ENCODE measurements at places on chromosomes 2 and 18. TPM values are rescaled to one million over a fixed set of nuclear protein-coding genes. Genes with fewer than 3 reads are reported as not detected.

- H3K4me1 ChIP-seq: no peaks in the 10 kb centered on the region
- DNase-seq: no peak
- no peak overlapping the region for H3K27ac ChIP-seq
- H3K36me3 ChIP-seq: no peaks in the 10 kb centered on the region
- no peak overlapping the region for H3K4me3 ChIP-seq
- no peaks in the 10 kb centered on the region for H3K27me3 ChIP-seq
Observed at GRCh38 chr2:16677875-16678274, 12.2 kb upstream of the CYRIA start.

GRCh38 chr18:60259052-60259681 lies 113.4 kb downstream of the MC4R start:
- no peaks in the 10 kb centered on the region for H3K36me3 ChIP-seq
- H3K27ac ChIP-seq: no peak overlapping the region
- no peak for DNase-seq
- no peaks in the 10 kb centered on the region for H3K27me3 ChIP-seq
- no peak overlapping the region for H3K4me3 ChIP-seq

The CYS1 gene
- 0.04 TPM for total RNA-seq

GRCh38 chr2:217171874-217172273 lies 312.0 kb upstream of the TNP1 start:
- no peak overlapping the region for H3K4me3 ChIP-seq
- H3K27ac ChIP-seq: no peak overlapping the region
- H3K36me3 ChIP-seq: no peaks in the 10 kb centered on the region
- no peaks in the 10 kb centered on the region for H3K27me3 ChIP-seq
- H3K4me1 ChIP-seq: no peaks in the 10 kb centered on the region
- no peak for DNase-seq

DNA sequence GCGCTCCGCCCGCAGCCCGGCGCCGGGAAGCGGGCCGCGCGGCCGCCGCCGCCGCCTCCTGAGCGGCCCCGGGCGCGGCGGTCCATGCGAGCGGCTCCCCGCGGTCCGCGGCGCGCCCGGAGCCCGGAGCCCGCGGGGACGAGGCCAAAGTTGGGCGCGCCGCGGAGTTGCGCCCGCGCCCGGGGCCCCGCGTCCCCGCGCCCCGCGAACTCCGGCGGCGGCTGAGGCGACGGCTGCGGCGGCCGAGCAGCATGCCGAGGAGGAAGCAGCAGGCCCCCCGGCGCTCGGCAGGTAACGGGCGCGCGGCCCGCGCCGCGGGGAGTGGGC lies 992 bp downstream of the TSHZ1 start:
- peaks cover 75% of the 10 kb centered on the region for H3K27me3 ChIP-seq
- DNase-seq: no peak
- peaks cover 32% of the 10 kb centered on the region for H3K4me1 ChIP-seq
- H3K4me3 ChIP-seq: peak overlapping the region; percentile 55
- no peak overlapping the region for H3K27ac ChIP-seq
- H3K36me3 ChIP-seq: no peaks in the 10 kb centered on the region

The GATA6 gene
- total RNA-seq: not detected

GRCh38 chr2:118177318-118177717 lies 89.0 kb downstream of the INSIG2 start:
- no peak for DNase-seq
- no peak overlapping the region for H3K27ac ChIP-seq
- H3K4me3 ChIP-seq: no peak overlapping the region
- H3K27me3 ChIP-seq: no peaks in the 10 kb centered on the region
- H3K4me1 ChIP-seq: no peaks in the 10 kb centered on the region
- H3K36me3 ChIP-seq: no peaks in the 10 kb centered on the region

The MARCHF4 gene
- total RNA-seq: 1.2 TPM

DNA sequence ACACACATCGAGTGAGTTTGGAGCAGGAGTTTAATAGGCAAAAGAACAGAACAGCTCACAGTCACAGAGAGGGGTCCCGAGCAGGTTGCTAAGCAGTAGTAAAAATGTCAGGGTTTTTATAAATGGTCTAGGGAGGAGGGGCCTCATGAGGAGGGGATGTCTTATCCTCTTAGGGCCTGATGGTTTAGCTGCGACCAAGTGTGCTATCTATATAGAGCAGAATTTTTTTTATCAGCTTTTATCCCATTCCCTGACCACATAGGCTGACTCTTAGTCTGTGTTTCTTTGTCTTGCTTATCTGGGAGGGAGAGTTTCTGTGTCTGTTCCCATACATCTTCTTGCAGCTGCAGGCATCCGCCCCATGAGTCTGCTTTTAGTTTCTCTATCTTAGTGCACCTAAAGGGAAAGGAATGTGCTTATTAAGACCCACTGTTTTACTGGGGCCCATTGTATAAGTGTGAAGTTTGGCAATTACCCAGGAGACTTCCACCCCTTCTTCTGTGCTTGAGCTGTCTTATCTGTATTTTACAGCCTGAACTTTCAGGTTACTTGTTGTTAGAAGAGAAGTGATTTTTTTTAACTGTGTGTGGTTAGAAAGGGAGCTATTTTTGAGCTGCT lies 30.4 kb upstream of the GMCL1 start:
- no peak for DNase-seq
- H3K27me3 ChIP-seq: no peaks in the 10 kb centered on the region
- no peak overlapping the region for H3K27ac ChIP-seq
- no peak overlapping the region for H3K4me3 ChIP-seq
- no peaks in the 10 kb centered on the region for H3K36me3 ChIP-seq
- peaks cover 5% of the 10 kb centered on the region for H3K4me1 ChIP-seq

- H3K4me1 ChIP-seq: no peaks in the 10 kb centered on the region
- DNase-seq: no peak
- no peaks in the 10 kb centered on the region for H3K27me3 ChIP-seq
- no peak overlapping the region for H3K27ac ChIP-seq
- no peaks in the 10 kb centered on the region for H3K36me3 ChIP-seq
Observed at GRCh38 chr18:42392416-42392815, 437.4 kb downstream of the PIK3C3 start.

The LYPD6B gene
- total RNA-seq: 1.7 TPM

DNA sequence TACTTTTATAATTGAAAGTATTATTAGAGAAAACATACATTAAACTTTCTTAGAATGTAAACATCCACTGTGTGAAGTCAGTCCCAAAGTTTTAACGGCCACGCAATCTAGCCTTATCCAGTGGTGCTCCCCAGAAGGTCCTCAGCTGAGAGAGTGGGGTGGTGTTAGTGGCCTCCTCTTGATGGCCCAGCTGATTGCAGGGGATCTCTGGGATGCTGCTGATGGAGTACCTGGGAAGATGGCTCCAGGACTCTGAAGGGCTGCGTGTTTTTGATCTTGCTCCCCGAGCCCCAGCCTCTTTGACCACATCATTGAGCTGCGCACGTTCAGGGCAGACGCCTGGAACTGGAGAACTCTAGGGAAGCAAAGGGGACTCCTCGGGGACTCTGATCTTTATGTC lies 181.4 kb downstream of the FAM210A start:
- no peak overlapping the region for H3K27ac ChIP-seq
- H3K4me3 ChIP-seq: no peak overlapping the region
- DNase-seq: no peak
- no peaks in the 10 kb centered on the region for H3K27me3 ChIP-seq
- no peaks in the 10 kb centered on the region for H3K4me1 ChIP-seq
- 0 out of 2 replicates have a peak, but pooled peaks cover 3% of the 10 kb centered on the region for H3K36me3 ChIP-seq

GRCh38 chr18:64027931-64028695 lies 58.2 kb downstream of the SERPINB8 start:
- no peak for DNase-seq
- H3K36me3 ChIP-seq: no peaks in the 10 kb centered on the region
- no peaks in the 10 kb centered on the region for H3K27me3 ChIP-seq
- H3K27ac ChIP-seq: no peak overlapping the region

The SDC1 gene
- total RNA-seq: 43.0 TPM

DNA sequence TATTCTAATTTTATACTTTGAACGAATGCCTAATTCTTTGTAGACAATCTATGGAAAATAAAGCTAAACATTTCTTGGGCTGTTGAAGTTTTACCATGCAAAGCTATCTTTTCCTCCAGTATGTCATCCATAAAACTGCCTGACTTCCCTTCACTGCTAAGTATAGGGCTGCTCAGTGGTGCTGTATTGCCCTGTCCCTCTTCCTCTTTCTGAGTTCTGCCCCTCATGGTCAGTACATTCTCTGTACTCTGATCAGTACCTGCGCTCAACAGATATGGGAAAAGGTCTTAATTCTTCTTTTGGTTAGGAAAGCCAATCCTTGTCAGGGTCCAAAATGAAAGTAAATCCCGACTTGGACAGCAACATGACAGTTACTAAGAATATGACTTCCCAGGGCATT lies 321.9 kb downstream of the RAD51AP2 start:
- H3K4me1 ChIP-seq: no peaks in the 10 kb centered on the region
- no peaks in the 10 kb centered on the region for H3K36me3 ChIP-seq
- no peak for DNase-seq
- no peak overlapping the region for H3K4me3 ChIP-seq

DNA sequence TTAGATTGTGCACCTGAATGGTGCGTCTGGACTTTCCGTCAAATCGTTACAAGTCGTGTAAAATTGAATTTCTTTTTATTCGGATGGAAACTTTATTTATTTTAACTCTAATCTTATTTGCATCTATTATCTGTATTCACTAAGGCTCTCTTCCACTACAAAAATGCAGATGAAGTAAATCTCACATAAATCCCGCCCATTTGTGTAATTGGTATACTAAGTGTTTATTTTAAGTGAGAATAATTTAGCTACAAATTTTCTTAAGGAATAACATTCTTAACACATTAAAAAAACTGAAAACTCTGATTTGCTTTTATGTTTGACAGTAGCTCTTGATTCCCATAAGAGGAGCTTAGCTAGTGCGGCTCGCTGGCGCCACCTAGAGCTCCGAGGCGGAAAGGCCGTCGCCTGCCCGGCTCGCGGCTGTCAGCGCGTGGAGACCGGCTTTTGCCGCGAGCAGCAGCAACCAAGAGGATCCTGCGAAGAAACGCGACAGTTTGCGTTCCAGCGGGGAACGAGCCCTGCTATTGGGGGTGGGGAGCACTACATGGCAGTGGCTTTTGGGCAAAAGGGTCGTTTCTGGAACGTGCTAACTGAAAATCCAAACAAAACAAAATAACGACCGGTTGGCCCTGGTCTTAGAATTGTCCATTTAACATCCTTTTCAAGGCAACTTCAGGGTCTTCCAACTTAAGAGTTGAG lies 6.7 kb downstream of the SP9 start:
- H3K4me1 ChIP-seq: peaks cover 50% of the 10 kb centered on the region
- no peaks in the 10 kb centered on the region for H3K36me3 ChIP-seq
- H3K27me3 ChIP-seq: peaks cover 97% of the 10 kb centered on the region
- no peak overlapping the region for H3K27ac ChIP-seq
- peak; percentile 81 for DNase-seq
- H3K4me3 ChIP-seq: peak overlapping the region; percentile 66

The TTC27 gene
- 41.3 TPM for total RNA-seq

- H3K36me3 ChIP-seq: no peaks in the 10 kb centered on the region
- no peaks in the 10 kb centered on the region for H3K4me1 ChIP-seq
- H3K4me3 ChIP-seq: no peak overlapping the region
- no peak for DNase-seq
Observed at GRCh38 chr2:169095621-169096105, 26.3 kb downstream of the DHRS9 start.

DNA sequence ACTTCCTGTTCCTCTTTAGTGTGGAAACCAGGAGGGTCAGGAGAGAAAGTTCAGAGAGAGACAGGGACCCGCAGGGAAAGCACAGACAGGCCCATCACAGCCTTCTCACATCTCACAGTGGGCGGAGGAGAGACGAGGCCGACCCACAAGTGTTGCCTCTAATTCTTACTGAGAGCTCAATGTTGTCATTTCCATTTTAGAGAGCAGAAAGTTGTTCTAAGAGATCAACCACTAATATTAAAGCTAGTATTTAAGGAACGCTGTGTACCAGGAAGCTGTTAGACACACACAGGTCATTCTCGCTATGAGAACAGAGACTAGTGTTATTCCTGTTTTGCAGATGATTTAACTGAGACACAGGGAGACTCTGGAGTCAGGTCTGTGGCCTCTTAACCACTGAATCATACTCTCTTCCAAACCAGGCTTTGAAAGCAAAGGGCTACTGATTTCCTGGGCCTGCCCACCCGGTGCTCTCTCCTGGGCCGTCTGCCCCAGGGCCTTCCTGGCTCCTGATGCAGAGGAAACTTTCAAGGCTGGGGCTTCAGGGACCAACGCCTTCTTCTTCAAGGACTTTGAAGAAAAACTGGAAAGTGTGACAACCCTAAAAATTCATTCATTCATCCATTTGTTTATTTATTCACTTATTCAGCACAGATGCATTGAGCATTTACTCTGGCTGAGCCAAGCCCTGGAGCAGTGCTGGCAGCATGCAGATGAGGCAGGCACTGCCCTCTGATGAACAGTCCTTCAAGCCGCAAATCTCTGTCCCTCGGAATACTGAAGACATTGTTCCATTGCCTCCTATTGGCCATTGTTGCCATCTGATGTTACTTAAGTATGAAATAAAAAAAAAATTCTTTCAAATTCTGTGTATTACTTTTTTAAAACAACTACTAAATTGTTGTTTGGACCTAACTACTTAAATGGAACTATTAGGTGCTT lies 37.2 kb upstream of the BIN1 start:
- H3K36me3 ChIP-seq: no peaks in the 10 kb centered on the region
- H3K27ac ChIP-seq: no peak overlapping the region
- H3K4me3 ChIP-seq: no peak overlapping the region
- no peaks in the 10 kb centered on the region for H3K27me3 ChIP-seq
- H3K4me1 ChIP-seq: no peaks in the 10 kb centered on the region

The ABCG8 gene
- 0.31 TPM for total RNA-seq

GRCh38 chr2:120450196-120450820 lies 104.4 kb downstream of the INHBB start:
- H3K27me3 ChIP-seq: no peaks in the 10 kb centered on the region
- DNase-seq: no peak
- no peak overlapping the region for H3K27ac ChIP-seq
